ENCODE measurements at places on chromosomes 12 and 14. TPM values are rescaled to one million over a fixed set of nuclear protein-coding genes. Genes with fewer than 3 reads are reported as not detected.

Gene B3GNT4
- polyA plus RNA-seq, result 0.38 TPM

Gene KRT6A
- polyA plus RNA-seq, result not detected

Gene OR6C75
- polyA plus RNA-seq, result 0.05 TPM

Gene CLEC14A
- 57.5 TPM for polyA plus RNA-seq

DNA sequence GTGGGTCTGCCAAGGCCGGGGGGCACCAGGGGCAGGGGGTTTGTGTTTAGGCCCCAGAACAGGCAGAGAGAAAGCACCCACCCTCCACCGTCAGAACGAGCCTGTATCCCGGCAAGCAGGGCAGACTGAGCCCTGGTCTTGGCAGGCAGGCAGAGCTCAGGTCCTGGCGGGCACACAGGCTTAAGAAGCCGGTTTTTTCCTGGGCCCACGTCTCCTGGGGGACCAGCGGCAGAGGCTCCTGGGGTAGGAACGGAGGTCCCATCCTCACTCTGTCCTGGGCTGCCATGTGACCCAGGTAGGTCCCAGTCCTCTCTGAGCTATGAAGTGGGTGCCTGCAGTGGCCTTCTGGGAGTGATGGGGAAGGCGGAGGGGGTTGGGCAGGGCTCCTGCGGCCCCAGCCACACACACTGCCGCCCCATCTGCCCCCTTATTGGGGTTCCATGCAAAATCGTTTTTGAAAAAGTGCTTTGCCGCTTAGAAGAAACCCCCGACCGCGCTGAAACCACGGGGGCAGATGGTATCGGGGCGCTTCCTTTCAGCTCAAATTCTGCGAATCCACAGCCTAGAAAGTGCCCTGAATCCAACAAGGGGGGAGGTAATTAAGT lies 24.2 kb downstream of the SH2B3 start:
- no peak for DNase-seq

DNA sequence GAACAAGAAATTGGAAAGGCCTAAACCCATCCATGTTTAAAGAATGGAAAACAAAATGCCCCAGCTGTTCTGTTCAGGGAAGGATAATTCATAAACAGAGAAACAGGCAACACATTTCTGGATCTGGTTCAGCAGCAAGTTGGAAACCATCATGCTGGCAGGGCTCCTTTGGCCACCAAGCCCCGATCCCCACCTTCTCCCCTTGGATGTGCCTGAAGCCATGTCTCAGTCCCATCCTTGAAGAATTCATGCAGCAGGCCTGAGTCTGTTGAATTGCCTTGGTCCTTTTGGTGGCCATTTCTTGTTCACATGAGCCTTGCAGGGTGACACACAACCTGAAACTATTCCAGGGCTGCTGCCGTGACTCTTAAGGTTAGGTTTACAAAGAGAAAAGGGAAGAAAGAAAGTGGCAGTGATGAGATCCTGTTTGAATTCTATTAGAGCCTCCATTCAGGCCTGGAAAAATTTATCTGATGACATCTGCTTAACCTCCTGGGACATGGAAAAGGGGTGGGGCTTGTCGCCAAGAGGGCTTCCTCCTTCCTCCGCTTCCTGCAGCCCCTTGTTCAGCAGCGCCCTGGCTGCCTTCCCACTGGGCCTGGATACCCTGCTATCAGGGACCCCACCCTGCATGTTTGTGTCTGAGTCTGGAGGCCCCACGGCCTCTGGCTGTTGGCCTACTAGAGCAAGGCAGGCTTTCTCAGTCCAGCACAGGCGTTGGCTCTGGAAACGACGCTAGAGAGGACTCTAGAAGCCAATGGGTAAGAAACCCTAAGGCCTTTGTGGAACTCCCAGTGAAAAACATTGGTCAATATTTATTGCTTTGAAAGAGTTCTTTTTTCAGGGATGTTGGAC lies 341.9 kb downstream of the C12orf75 start:
- DNase-seq, result peak; percentile 67

DNA sequence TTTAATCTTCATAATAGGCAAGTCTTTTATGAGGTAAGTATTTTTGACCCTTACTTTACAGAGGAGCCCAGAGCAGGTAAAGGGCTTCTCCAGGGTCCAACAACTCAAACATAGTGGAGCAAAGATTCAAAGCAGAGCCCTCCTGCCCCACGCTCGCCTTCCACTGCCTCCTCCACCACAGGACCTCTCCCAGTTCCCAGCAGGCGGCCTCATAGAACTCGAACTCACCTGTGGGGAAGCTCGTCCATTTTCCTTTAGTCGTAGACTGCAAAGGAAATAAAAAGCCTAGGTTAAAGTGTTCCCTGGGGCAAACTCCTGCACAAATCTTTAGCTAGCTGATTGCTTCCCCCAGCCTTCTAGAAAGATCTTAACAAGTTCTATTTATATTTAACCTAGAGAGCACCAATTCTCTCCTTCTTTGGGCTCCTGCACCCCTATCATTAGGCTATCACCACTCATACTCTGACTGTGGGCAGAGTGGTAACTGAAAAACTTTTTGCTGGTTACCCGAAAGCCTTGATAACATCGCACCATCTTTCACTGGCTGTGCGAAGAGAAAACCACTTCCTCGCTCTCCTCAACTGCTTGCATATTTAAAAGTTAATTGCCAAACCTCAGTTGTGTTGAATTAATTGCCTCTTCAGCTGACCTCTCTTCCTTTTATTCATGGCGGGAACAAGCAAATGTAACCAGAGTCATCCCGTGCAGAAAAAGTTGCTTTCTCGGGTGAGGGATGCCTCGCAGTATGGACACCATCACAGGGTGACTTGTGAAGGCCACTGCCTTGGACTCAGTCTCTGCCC lies 299.6 kb downstream of the DPF3 start:
- no peak for DNase-seq

DNA sequence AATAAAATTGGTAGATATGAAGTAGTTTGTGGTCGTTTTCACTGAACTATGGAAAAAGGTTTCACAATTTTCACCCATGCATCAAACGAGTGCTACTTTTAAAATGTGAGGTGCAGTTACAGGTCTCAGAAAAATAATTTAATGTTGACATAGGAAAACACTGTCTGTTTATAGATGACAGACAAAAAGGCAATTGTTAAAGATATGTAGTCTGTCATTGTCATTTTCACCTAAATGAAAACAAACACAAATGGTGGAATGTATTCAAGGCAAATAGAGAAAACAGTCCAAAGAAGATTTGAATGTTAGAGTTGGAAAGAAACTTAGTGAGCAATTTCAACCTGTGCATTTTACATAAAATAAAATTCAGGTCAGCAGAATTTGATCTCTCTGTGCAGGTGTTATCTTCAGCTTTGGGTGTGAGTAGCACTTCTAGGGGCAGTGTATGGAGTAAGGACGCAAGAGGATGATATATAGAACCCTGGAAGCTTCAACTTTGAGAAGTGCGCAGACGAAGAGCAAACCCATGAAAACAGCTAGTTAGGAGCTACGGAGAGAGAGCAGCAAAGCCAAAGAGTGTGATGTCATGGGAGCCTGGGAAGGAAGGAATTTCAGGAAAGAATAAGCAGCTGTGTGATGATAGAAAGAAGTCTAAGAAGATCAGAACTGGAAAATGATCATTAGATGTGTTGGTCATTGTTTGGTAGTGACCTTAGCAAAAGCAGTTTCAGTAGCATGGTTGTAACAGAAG lies 6.2 kb downstream of the RERG start:
- DNase-seq, result no peak

DNA sequence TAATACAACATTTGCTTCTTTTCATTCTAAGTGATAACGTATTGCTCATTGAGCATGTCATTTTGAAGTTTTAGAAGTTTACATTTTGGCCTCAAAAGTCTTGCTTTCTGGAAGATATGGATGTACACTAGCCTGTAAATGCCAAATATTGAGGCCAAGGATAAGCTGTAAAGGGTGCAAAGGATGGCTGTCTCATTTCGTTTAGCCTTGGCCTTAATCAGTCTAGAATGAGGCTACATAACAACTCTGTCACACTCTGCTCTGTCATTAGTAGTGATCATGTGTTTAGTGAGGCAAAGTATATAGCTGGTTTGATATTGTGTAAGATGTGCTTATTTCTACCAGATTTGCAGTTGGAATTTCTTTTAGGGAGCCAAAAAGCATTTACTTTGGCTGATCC lies 344.5 kb downstream of the TMTC2 start:
- peak; percentile 69 for DNase-seq

GRCh38 chr12:28950049-28950448 lies 199.0 kb upstream of the FAR2 start:
- no peak for DNase-seq

DNA sequence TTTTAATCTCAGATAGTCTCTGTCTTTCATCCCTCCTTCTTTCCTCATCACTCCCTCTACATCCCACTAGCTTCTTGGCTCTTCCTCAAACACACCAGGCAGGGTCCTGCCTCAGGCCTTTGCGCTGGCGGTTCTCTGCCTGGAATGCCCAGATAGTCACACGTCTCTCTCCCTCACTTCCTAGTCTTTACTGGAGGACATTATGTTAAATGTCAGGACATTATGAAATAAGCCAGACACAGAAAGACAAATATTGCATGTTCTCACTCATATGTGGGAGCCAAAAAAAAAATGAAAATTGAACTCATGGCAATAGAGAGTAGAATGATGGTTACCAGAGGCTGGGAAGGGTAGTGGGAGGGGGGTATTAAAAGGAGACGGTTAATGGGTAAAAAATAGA lies 442.0 kb downstream of the MED13L start:
- no peak for DNase-seq
